ENCODE measurements at places on chromosomes 2 and 18.

DNA sequence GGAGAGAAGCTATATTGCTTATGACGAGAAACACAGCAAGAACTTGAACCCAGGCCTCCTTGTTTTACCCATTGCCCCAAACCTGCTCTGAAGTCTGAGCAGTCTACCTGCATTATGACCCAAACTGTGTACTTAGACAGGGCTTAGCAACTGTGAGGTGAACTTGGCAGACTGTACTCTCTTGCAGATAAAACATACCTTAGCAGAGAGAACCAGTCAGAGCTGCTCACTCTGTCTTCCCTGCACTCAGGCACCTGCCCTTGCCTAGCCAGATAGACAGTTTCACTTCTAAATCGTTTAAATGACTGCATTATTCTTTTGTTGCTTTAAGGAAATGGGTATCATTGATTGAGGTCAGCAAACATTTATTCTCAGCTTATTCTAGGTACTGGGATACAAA lies 20.3 kb downstream of the ITPRID2 start:
- no peak for DNase-seq

- no peak for DNase-seq
Measured at GRCh38 chr2:172395503-172395902, 31.9 kb upstream of the ITGA6 start.

DNA sequence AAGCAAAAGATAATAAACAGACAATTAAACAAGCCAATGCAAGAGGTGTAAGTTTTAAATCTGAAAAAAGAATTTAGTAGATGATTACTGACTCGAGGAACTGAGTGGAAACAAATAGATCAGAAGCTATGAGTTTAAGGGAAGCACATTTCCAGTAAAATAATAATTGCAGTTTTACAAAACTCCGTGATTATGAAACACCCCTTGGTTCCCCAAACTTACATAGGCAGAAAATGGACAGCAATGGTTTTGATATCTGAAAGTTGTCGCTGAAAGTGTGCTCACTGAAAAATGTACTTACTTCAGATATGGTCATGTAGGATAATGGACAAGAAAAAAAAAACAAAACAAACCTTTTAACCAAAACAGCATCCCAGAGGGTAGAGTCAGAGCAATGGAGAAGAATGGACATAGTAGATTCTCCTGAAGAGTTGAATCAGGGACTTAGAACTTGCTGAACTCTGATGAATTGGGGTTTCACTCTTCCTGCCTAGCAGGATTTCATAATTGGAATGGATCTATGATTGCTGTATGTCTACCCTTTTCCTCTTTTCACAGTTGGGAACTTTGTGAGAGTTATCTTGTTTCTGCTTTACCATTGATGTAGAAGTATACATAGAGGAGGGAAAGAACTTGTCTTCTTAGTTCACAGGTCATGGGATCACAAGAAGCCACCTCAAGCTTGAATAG lies 305.6 kb upstream of the ZEB2 start:
- DNase-seq = no peak

DNA sequence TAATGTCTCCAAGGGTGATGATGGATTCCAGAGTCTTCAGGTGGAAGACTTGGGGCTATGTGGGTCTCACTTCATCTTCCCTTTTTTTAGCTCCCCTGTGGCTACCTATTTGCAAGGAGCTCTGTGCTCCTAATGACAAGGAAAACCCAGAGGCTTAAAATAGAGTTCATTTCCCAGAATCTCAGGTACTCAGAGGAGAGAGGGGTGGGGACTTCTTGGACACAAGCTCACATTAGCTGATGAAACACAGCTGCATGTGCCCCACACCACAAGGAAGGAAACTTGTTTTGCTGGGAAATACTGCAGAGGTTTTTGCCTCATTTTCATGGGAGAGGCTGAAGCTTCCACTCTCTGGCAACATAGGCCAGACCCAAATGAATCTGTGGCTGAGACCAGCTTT lies 138.6 kb upstream of the SLC1A4 start:
- DNase-seq = no peak

GRCh38 chr18:59778434-59778833 lies 81.2 kb upstream of the CCBE1 start:
- no peak for DNase-seq
